Activated CD8-positive, alpha-beta memory T cell treated with anti-CD3 and anti-CD28 coated beads for 1 hour (primary cell): ENCODE measurements at places on chromosomes 6 and 20.

- DNase-seq = no peak
Observed at GRCh38 chr6:129681913-129682205, 28.1 kb downstream of the ARHGAP18 start.

DNA sequence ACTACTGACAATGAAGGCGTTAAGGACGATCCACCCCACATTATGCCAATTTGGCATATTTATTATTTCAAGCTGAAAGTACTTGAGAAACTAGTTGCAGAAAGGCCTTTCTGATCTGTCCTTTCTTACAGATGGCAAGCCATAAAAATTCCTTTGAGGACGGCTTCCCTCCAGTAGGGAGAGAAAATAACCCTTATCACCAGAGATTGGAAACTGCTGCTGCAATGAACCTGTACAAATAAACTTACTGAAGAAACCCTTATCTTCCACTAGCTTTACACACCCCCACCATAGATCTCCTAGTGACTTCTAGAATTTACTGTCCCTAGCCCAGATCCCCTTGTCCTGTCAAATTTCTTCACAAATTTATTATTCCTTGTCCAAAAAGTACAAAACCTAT lies 105.2 kb downstream of the MAP7 start:
- no peak for DNase-seq

- DNase-seq = no peak
Observed at GRCh38 chr20:9149087-9149486, 80.2 kb downstream of the PLCB4 start.

- no peak for DNase-seq
Observed at GRCh38 chr20:6311841-6312655, 189.2 kb upstream of the FERMT1 start.

DNA sequence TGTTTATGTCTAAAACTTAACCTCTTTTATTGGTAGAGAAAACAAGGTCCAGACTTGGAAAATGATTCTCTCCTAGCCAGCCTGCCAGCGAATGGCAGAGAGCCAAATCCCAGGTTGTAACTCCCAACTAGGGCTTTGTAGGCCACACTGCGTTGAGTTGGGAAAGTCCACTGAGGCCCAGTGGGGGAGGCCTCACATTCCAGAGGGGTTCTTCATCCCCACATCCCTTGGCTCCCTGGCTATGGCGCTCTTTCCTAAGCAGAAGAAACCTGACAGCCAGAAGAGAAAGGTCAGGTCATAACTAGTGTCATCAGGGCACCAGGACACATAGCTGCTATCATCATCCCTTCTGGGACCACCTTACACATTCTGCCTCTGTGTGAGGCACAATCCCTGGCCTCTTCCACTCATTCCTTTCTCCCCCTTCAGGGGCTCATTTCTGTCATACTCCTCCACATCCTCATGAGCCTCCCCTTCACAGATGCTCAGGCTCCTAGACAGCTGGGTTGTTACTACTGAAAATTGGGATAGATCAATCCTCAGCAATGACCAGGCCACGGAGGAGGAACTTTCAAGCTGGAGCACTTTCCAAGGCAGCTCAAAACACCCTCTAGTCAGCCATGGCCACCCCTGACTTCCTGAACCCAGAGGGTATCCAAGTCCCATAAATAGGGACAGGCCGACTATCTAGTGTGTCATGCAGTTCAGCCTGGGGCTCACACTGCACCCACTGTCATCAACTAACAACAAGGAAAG lies 48.6 kb downstream of the TCP11 start:
- DNase-seq = no peak

DNA sequence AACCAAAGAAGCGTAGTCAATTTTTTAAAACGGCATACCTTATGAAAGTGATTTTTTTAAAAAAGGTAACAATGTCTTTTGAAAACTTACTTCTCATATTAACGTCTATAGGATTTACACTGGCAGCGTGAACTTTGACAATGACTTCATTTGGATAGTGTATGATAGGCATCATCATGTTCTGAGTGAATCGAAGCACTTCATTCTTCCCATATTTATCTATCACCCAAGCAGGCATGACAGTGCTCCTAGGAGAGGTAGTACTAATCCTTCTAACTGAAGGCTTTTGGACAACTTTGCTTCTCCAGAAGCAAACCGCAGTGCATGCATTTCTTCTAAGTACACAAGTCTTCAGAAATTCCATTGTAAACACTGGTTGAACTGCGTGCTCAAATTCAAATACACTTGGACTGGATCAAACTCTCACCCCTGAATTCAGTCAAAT lies 618 bp downstream of the RTN4IP1 start:
- DNase-seq = no peak

- no peak for DNase-seq
Observed at GRCh38 chr6:44386929-44387345, 569 bp upstream of the CDC5L start.

- DNase-seq = no peak
Observed at GRCh38 chr20:48761023-48761785, 66.6 kb downstream of the PREX1 start.

DNA sequence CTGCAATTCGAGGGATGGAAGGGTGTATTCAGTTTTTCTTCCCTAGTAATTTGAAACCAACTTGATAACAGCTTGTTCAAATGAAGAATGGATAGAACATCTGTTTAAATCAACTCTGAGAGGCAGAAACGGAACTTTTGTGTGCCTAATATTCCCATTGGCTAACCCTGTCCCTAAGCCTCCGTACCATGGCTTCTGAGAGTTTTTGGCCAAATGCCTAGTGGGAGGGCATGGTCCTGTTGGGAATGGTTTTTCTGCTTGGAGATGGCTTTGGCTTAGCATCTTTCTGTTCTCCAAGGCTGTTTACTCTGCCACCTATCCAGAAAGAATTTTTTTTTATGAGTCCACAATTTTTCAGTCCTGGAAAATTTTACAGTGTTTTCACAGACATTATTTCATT lies 126.7 kb upstream of the MLIP start:
- no peak for DNase-seq

DNA sequence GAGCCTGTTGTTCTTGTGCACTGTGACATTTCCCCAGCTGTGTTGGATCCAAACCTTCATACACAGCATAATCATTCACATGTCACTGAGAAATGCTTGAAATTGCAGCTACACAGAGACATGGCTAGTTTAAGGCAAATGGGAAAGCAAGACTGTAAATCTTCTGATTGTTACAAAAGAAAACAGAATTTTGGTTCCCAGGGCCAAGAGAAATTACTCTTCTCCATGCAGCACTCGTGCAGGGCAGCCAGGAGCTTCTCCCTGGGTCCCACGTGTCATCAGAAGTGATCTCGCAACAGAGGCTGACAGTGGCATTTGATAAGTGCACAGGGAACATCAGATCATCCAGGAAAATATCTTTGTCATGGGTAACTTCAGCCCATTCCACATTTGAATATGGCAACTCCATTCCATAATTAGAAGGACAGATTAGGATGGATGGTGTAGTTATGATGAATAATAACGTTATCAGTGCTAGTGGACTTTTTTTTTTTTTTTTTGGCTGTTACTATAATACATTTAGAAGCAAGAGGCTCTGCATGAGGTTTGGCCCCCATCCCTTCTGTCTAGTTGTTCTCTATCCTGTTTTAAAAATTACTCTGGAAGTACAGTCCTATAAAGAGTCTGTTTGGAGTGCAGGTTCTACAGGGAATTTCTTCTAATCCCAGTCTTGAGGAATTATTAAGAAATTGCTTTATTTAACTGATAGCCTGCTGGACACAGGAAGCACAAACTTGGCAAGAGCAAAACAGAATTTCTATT lies 571.0 kb upstream of the NOX3 start:
- DNase-seq = no peak

DNA sequence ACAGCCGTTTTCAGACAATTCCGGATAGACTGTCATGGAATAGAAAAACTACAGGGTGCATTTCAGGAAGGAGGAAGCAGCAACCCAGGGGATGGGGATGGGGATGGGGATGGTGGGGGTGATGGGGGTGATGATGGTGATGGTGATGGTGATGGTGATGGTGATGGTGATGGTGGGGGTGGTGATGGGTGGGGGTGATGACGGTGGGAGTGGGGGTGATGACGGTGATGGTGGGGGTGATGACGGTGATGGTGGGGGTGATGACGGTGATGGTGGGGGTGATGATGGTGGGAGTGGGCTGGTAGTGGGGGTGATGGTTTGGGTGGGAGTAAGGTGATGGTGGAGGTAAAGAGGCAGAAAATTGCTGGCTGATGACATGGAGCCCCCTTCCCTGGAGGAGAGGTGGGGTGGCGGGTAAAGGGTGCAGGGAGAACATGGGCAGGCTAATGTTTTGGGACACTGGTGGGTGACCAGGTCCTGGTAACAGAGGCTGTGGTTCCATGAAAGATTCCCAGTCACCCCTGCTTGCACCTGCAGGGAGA lies 17.5 kb downstream of the LAMA5 start:
- DNase-seq = no peak

DNA sequence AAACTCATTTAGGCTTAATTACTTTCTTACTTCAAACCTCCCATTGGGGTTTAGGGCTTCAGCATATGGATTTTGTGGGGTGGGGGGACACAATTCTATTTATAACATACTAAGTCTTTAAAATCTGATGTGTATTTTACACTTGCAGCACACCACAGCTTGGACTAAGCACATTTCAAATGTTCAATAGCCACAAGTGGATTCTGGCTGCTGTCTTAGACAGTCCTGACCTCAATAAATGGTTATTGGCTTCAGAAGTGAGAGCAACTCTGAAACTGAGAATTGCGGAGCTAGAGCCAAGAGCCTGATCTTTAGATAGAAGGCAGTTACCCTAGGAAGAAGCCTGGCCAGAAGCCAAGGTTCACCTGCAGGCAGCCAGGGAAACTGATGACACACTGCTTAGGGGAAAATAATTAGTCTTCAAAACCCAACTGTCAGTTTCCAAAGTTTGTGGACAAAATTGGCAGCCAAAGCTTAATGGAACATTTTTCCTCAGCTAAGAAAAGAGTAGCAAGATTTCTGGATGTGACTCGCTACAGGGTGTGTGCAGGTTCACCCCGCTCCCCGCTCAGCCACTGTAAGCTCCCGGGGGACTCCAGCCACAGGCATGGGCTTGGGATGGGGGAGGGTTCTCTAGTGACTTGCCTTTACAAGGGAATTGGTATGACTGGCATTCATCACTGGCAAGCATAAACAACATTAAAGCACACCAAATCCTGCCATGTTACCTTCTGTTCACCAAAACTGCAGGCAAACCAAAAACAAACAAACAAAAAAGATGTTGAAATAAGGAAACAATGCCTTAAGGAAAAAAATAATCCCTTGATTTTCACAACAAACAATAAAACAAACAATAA lies 219.8 kb downstream of the TFAP2A start:
- DNase-seq = no peak
